ENCODE measurements at places on chromosomes 2 and 18.

- no peak for DNase-seq
These were observed 54.4 kb downstream of the TRIB2 start for GRCh38 chr2:12771154-12771553.

DNA sequence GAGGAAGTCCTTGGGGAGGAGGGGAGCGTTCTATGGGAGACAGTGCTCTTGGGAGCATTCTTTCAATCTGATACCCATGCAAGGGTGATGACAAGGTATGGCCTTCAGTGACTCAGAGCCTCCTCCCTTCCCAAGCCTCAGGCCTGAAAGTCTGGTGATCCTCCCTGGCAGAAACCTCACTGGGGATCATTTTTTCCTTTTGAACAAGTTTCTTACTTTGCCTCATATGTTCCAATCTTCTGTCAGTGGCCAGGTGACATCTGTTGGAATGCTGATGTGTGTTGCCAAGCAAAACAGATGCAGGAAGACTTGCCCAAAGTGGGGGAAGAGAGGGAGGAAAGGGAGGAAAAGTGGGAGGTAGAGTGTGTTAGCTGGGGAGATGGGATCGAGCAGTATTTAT, 224.8 kb downstream of the NEDD4L start:
- DNase-seq = no peak

DNA sequence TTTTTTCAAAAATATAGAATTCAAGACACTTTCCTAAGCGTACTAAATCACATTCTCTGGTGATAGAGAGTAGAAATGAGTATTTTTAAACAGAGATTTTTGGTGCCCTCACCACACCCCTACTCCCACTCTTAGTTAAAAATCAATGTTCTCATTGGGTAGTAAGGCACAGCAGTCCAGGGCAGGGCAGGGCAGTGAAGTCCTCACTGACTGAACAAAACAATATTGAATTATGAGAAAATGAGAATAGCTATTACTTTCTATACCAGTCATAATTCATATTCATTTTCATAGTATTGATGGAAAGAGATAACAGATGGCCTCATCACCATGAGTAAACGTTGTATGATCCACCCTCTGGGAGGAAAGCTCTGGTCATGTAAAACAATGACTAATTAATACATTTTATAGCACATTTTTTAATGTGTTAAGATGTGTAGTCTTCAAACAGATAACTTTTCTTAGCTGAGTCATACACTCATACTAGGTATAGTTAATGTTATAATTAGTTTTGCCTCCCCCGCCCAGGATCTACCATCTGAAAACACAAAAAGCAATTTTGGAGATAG, 686.1 kb downstream of the KCNJ3 start:
- no peak for DNase-seq

DNA sequence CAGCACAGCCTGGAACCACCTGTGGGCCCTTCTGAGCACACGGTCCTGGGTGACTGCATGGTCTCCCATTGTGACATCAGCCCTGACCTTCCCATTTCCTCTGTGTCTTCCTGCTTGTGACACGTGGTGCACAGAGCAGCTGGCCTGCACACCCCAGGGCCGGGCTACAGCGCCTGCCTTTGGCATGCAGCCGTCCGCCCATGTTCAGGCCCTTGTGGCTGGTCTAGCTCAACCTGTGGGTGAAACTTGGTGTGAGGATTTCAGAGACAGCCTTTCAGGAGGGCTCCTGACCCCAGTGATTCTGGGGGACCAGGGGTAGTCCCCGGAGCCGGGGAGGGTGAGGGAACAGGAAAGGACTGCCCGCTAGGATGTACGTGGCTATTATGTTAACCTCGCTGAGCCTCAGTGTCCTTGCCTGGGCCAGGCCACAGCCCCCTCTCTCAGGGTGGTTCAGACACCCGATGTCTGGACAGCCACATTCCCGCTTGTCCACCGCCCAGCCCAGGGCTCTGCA, 284.8 kb upstream of the HS6ST1 start:
- DNase-seq = no peak

DNA sequence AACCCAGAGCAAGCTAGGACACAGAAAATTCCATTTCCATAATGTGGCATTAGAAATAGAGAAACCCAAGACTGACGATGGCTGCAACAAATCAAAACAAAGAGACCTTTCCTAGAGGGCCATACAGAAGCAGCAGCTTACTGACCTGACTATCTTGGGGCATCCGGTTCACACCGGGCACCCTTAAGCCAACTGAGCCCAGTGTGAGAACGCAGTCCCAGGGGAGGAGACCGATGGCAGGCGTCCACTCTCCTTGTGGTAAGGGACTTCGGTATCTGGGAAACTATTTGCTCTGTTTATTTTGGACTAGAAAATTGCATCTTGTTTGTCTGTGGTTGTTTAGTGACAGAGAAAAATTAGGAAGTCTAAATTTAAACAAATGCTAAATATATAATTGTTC, 244.8 kb upstream of the COPS8 start:
- no peak for DNase-seq

GRCh38 chr18:42936289-42936688, 179.2 kb downstream of the RIT2 start:
- no peak for DNase-seq

Data from activated naive CD4-positive, alpha-beta T cell (primary cell).